ENCODE measurements at places on chromosomes 6 and 20.

GRCh38 chr20:25032478-25033264, 25.3 kb downstream of the ACSS1 start:
- DNase-seq, result no peak

DNA sequence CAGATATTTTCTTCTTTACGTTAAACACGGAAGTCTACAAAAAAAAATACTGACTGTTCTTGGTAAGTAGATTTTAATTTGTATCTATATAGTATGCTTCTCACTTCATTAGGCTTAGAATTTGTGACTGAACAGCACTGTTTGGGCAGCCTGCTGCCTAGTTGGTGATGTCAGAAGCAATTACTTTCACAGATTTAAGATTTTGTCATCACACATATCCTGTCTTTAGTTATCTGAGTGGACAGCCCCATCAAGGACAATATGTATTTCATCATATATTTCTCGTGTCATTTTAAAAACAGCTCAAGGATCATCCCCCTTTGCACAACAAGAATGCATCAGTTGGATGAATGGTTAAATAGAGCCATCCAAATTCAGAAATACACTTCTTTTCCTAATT, 338.4 kb upstream of the CITED2 start:
- DNase-seq, result no peak

GRCh38 chr20:8089668-8090067, 42.4 kb upstream of the PLCB1 start:
- no peak for DNase-seq

- DNase-seq, result no peak
Observed at GRCh38 chr6:108836061-108836460, 12.2 kb upstream of the ARMC2 start.

DNA sequence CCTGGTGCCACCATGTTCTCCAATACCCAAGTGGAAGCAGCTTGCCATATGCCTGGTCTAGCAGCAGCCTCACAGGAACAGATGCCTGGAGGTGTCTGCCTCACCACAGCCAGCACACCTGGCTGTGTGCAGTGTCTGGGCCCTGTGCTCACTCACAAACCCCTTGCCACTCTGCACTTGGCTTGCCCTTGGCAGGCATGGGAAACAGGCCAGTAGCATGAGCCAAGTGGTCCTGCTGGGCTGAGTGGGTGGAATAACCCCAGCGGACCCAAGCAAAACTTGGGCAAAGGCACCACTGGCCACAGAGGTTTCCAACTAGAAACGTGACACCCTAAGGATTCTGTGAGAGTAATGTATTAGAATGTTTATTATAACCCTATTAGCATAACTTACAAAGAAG, 600.5 kb upstream of the GJE1 start:
- DNase-seq, result no peak

DNA sequence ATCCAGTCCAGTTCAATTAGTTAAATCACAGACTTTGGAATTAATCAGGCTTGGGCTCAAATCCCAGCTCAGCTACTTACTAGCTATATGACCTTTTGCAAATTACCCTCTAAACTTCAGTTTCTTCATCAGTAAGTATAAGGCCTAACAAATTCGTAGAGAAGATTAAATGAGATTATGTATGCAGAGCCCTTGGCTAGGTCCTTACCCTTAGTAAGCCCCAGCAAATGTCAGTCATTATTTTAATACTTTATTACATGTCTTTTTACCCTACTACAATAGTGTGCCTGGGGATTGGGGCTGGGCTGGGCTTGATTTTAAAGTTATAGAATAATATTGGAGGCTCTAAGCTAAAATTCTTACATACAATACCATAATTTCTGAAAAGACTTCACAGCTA, 326.1 kb upstream of the PREP start:
- no peak for DNase-seq

GRCh38 chr6:55674672-55675071, 95.7 kb upstream of the HMGCLL1 start:
- DNase-seq, result no peak

DNA sequence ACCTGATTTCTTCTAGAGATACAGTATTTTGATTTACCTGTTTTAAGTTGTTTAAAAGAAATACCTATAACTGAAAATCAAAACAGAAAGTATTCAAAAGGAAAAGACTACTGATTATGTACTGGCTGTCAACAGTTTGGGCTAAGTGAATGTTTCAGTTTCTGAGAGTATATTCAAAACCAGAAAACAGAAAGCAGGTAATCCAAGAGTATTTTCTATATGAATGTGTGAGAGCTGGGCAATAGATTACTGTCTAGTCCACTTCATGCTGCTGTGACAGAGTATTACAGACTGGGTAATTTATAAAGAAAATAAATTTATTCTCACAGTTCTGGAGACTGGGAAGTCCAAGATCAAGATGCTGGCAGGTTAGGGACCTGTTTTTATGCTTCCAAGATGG, 261.0 kb downstream of the ARHGAP18 start:
- DNase-seq, result no peak

DNA sequence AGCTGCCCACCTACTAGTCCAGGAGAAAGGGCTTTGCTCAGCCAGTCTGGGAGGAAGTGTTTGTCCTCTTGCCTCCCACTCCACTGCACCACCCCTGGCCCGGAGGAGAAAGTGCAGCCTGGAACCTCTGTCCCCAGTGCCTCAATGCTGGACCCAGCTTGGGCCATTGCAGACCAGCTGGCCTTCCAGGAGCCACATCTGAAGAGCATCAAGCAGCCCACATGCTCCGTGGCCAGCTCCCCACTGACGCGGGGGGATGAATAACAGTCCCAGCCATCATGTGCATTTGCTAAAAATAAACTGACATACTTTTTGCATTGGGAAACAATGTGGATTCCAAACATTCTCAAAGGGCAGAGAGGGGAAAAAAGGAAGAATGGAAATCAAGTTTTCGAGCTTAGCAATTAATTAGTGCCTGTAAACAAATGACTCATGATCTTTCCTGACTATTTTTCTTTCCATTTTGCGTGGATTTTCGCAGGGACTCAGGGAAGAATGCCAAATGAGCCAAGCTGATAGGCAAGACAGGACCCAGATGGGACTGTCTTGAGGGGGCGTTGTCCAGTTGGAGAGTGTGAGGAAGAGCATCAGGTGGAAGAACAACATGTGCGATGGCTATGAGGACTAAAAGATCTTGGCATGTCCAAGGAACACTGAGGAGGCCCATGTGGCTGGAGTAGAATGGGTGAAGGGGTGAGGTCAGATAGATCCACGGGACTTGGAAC, 34.1 kb downstream of the CEBPB start:
- peak; percentile 91 for DNase-seq

DNA sequence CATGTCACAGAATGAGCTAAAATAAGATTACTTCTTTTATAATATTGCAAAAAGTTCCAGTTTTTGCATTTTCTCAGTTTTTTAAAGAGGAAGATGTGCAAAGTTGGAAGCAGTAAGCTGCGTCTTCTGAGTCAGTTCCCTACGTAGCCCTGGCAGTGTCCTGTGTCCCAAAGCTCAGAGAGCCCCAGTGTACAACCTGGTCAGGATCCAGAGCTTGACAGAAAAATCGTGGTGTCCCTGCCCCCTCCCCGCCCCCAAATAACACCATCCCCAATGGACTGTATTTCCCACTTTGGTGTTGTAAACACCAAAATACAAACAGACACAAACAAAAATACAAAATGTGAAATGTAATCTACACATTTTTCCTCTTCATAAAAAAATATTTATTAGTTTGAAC, 4.6 kb downstream of the SLC2A4RG start:
- DNase-seq, result no peak

GRCh38 chr20:19590382-19590781, 167.7 kb upstream of the RIN2 start:
- DNase-seq, result no peak

GRCh38 chr20:38418509-38419204, 16.5 kb downstream of the SNHG17 start:
- no peak for DNase-seq

DNA sequence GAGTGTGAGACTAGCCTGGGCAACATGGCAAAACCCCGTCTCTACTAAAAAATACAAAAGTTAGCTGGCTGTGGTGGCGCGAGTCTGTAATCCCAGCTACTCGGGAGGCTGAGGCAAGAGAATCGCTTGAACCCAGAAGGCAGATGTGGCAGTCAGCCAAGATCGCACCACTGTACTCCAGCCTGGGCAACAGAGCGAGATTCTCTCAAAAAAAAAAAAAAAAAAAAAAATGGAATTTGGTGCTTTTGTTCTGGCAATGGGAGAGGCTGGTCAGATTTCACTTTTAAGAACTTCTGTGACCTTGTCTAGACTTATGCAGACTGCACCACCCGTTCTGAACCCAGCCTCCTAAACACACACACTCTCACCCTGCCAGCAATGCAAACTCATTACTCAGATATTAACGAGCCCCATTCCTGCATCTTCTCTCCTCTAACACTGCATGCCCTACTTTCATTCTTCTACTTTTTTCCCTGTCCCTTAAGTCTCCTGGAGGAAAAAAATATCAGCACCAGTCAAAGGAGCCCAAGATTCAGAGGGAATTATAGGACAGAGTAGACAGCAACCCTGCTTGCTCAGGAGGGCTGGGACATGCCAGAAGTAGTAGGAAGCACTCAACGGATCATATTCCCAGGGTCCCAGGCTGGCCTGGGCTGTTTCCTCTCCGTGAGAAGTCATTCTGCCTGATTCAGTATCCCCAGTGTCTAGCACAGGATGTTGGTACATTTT, 4.4 kb downstream of the MOCS1 start:
- DNase-seq, result peak; percentile 37

GRCh38 chr20:48107560-48107959, 322.3 kb upstream of the SULF2 start:
- no peak for DNase-seq

DNA sequence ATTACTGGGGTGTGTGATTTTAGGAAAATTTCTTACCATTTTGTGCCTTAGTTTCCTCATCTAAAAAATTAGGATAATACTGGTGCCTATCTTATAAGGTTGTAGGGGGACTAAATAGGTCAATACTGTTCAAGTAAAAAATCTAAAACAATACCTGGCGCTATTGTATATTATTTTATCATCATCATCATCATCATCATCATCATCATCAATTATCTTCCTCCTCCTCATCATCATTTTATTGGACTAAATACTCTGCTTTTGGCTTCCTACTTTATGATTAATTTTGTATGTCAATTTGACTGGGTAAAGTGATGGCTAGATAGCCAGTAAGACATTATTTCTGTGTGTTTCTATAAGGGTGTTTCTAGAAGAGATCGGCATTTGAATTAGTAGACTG, 435.5 kb downstream of the DHX35 start:
- DNase-seq, result no peak

DNA sequence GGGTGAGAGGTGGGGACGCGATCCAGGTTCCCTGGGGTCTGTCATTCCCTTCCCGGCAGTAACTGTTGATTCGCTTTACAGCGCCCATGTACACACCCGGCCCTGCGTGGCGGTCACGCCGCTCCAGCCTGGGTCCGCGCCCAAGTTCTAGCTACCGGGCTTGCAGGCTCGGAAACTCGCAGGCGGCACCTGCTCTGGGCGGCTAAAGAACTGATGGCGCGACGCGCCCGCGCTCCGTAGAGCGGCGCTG, 1.4 kb upstream of the POU3F2 start:
- no peak for DNase-seq

GRCh38 chr20:44703183-44703925, 11.8 kb upstream of the CCN5 start:
- DNase-seq, result no peak

DNA sequence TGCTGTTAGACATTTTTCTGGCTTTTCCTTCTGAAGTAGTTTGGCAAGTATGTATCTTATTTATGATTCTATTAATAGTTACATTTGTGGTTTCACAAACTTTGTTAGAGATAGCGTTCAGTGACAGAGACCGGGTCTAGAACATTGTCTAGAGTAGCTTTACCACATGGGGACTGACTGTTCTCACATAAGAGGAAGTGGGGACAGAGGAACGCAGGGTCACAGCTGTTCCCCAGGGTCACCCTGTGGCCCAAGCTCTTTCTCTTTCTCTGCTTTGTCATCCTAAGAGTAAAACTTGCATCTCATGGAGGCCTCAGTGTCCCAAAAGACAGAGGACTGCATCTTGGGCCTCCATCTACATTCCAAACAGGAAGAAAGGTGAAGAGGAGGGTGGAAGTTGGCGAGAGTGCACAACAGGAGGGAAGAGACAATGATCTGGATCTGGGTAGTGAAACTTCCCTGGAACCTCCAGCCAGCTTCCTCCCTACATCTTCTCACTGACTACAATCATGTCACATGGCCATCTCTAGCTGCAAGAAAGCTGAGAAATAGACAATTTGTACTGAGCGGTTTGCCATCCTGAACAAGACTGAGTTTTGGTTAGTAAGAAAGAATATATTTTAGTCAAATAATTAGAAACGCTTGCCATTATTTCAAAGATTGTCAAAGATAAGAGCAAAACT, 645.8 kb upstream of the ARID1B start:
- no peak for DNase-seq

- no peak for DNase-seq
Observed at GRCh38 chr6:122408702-122409458, 9.4 kb downstream of the HSF2 start.

DNA sequence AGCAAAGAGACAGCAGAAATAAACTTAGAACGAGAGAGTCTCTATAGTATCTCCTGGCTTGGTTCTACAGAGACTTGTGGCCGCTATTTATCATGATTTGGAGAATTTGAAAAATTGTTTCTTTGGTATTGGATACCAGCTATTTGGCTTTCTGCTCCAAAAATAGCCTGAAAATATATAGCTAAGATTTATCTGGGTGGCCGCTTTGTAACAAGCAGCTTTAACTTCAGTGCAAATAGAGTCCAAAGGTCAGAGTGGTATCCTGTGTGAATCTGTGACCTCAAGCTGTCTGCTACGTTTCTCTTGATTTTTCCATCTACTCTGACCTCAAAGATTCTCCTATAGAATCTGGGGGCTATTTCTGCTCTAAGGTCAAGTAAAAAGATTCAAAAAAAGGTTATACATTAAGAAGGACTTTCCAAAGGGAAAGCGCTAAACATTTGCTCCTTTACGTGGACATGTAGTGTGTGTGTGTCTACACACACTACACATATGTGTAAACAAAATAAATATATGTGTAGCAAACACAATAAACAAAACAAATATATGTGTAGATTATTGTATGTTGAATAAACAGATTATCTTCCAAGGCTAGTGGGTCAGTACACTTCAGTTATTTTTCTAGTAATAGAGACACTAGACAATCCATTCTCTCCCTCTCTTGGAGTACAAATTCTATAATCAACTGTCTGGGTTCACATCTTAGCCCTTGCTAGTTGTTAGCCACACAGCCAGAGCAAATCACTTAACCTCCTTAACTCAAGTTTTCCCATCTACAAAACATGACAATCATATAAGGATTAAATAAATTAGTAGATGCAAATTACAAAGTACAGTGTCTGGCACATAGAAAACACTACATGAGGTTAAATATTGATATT, 40.8 kb downstream of the CHD6 start:
- DNase-seq, result no peak

DNA sequence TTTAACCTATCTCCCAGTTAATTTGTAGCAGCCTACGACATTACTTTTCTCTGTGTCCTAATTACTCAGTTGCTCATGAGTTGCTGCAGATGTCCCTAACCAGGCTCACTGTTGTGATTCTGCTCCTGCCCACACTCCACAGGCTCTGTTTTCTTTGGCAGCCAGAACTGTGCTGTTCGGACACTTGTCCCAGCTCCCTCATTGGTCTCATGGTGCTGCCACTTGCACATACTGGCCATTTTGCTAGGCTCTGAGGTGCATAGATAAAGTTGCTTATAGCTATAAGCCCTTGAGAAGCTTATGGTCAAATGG, 55.0 kb downstream of the NOX3 start:
- no peak for DNase-seq

GRCh38 chr20:25622450-25623224, 1.2 kb downstream of the NANP start:
- no peak for DNase-seq

- no peak for DNase-seq
Observed at GRCh38 chr6:13715444-13715883, 3.8 kb upstream of the RANBP9 start.
